ENCODE measurements at places on chromosomes 6 and 20. TPM values are rescaled to one million over a fixed set of nuclear protein-coding genes. Genes with fewer than 3 reads are reported as not detected.

GRCh38 chr6:11431455-11431937 is 106.1 kb upstream of the TMEM170B start:
- no peak for DNase-seq

- no peak for DNase-seq
These were observed 76.2 kb upstream of the FOXP4 start for GRCh38 chr6:41470029-41470330.

The IFNGR1 gene
- total RNA-seq, result 126 TPM

GRCh38 chr6:3517350-3517749 is 60.5 kb upstream of the SLC22A23 start:
- no peak for DNase-seq

The SLC17A1 gene
- not detected for total RNA-seq

DNA sequence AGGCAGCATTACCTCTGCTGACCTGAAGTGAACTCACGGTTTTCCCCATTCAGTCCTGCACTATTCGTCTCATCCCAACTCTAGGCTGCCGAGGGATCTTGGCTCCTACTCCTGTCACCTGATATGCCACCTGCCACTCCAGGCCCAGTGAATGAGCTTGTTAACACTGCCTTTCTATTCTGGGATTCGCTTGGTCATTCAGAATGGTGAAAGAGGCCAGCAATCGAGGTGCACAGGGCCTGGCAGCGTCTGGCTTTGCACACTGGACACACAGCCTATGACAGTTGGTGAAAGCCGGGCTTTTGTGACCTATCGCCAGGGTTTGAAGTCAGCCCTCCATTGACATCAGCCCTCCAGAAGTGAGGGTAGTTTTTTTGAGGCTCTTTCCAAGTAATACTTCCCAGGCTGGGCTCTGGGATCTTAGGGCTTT is 59.3 kb upstream of the MYL9 start:
- no peak for DNase-seq

DNA sequence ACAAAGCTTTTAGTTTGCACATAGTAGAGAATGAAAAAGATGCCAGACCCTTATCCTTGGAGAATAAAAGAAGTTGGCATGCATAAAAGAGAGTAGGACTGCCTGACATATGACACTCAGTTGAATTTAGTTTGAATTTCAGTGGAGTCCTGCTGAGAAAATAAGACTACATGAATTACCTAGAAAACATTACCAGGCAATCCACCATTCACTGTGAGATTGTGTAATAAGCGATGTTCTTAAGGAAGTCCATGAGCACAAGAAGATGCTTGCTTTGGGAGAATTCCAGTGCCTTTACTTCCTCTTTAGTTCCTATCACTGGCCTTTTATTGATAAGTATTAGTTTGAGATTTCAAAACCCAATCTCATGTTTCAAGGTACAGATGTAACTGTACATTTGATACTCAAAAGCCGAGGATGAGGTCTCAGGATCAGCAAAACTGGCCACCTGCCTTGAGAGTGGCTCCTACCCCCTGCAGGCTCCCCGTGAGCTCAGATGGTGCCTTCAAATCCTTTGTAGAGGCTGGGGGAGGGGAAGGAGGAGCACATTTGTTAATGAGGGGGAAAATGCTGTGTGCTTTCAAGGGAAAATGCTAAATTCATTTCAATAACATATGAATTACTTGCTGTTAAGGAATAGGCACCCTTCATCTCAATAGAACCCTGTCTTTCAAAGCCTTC is 11.2 kb upstream of the UNC93A start:
- DNase-seq, result no peak

GRCh38 chr6:2433711-2434110 is 188.3 kb upstream of the GMDS start:
- DNase-seq, result no peak

- no peak for DNase-seq
These were observed 43.7 kb downstream of the TBC1D7 start for GRCh38 chr6:13284646-13285045.

The LIME1 gene
- 16.7 TPM for total RNA-seq

The SPATS1 gene
- not detected for total RNA-seq

The SDCBP2 gene
- 5.0 TPM for total RNA-seq

DNA sequence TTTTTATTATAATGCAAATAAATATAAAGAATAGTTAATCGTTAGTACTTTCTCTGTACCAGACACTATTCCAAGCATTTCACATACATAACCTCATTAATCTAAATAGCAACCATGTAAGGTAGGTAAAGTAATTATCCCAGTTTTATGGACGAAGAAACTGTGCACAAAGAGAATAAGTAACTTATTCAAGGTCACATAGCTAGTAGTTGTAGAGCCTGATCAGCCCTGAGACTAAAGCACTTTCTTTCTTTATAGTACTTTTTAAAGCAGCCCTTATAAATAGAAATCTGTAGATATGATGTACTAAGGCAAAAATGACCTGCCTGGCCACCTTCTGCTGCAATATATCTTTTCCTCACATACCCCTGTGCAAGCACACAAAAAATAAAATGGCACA is 104.8 kb downstream of the MYO6 start:
- DNase-seq, result no peak

DNA sequence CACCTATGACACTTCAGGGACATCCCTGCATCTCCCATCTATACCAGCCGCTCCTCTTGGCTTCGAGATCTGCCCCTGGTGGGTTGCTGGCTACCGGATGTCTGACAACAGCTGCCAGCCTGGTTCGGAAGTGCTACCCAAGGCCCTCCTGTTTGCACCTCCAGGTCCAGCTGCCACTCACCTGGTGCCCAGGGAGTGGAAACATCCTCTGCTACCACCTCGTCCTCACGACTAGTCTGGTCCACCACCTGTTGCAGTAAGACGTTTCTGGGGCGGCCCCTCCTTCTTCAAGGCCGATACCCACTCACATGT is 8.3 kb upstream of the PCMTD2 start:
- DNase-seq, result peak; percentile 25

DNA sequence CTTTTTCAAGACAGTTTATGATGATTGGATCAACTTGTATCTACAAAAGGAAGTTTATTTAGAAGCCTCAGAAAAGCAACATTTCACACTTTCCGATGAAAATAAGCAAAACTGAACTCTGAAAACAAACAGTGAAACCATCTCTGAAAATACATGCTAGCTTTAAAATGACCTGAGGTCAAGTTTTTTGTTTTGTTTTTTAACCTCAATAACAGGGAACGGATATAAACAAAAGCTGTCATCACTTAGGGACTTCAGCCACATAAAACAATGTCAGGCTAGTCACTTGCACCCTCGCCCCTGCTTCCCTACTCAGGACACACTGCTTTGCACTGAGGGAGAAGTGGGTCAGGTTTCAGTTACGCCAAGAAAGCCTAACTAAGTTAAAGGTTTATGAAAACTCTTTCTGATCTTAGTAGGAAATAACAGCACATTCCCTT is 11.6 kb downstream of the BACH2 start:
- DNase-seq, result no peak

DNA sequence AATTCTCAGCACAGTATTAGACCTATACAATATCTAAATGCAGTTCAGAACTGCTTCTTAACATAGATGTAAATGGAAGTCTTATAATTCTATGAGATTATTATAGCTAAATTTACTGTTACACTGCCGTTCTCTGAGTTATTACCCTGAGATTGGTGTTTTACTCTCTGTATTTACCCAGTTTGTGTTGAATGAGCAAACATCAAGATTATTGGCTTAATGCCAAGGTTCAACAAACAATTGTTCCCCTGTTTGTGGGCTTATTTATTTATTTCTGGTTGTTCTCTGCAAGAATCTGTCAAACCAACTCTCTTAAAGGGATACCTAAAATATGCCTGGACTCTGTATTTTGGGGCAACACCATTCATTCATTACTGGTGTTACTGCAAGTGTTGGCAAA is 5.2 kb upstream of the STMND1 start:
- no peak for DNase-seq

GRCh38 chr20:17610566-17611289 is 40.9 kb downstream of the DSTN start:
- DNase-seq, result peak; percentile 61

The EGFL8 gene
- 19.6 TPM for total RNA-seq

DNA sequence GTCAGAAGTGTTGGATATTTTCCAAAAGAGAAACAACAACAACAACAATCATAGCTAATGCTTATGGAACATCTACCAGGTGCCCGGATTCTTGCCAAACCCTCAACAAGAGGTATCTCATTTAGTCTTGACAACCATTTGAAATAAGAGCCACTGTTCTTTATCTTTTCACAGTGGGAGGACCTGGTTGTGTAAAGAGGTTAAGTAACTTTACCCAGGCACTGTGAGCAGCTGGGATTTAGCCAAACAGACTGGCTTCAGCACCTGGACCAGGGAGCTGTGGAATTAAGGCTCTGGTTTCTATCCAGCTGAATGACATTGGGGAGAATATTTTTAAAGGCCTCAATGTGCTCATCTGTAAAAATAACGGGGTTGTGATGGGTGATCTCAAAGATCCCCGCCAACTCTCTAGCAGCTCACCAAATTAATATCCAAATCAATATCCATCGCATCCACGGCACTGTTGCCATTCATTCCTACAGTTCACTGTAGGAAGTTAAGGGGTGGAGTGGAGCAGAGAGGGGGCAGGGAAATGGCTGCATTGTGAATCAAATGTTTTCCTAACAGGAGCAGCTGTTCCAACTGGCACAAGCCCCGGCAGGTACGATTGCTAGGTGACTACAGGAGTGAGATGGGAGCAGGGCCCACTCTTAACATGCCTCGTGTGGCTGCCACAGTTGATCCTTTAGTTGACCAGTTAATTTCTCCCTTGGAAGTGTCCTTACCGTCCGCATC is 61.8 kb downstream of the GCNT2 start:
- no peak for DNase-seq

The IMPG1 gene
- not detected for total RNA-seq

DNA sequence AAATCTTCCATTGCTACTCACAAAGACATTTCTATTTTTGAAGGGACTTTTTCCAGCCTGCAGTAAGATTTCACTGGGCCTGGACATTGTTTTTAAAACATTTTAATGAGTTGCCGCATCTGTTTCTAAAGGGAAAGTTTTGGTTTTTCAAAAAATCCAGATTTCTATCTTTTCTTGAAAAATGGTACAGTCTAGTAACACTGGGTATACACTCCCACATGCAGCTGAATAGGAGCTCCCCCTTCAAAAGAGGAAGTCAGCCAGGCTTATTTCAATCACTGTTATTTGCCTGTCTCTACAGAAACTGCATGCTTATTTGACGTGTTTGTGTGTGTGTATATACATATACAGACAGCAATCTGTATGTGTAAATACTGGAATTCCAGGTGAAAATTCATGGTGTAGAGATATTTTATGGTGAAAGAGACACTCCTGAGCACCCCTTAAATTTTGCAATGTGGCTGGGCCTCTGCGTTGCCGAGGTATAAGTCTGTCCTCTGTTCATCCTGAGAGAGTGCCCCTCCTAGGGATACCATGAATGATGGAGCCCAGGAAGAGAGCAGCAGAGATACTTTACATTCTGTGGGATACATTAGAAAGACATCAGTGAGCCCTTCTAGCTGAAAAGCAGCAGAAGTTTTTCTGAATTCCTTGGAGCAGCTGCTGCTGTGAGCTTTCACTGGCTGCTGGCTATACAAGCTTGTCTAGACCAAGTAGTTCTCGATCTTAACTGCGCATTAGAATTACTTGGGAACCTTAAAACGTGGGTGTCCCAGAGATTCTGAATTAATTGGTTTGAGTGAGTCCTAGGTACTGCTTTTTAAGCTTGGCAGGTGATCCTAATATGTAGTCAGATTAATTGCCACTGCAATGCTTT is 12.0 kb upstream of the ABRACL start:
- no peak for DNase-seq

The C20orf204 gene
- total RNA-seq, result 1.1 TPM

- DNase-seq, result no peak
These were observed 109.2 kb upstream of the TMEM170B start for GRCh38 chr6:11428371-11428770.

The TCP11 gene
- 0.32 TPM for total RNA-seq

DNA sequence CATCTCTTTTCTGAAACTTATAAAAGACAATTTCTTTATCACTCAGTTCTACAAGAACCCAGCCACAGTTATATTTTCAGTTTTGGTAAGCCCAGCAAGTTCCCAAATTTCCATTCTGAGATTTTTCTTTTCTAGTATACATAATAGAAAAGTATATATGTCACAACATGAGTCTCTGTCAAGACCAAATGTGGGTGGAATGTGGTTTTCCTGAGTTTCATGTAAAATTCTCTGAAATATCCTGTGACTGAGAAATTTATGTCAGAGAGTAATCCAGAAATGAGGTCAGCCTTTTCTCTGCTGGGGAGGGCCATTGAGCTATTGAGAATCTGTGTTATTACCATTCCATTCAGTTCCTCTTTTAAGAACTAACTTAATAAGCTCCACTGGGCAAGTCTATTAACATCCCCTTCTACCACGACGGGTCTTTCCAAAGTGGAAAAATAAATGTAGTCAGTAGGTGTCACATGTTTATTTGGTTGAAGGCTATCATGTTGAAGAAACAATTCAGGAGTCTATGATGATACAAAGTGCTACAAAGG is 100.7 kb upstream of the HMGN3 start:
- DNase-seq, result no peak

DNA sequence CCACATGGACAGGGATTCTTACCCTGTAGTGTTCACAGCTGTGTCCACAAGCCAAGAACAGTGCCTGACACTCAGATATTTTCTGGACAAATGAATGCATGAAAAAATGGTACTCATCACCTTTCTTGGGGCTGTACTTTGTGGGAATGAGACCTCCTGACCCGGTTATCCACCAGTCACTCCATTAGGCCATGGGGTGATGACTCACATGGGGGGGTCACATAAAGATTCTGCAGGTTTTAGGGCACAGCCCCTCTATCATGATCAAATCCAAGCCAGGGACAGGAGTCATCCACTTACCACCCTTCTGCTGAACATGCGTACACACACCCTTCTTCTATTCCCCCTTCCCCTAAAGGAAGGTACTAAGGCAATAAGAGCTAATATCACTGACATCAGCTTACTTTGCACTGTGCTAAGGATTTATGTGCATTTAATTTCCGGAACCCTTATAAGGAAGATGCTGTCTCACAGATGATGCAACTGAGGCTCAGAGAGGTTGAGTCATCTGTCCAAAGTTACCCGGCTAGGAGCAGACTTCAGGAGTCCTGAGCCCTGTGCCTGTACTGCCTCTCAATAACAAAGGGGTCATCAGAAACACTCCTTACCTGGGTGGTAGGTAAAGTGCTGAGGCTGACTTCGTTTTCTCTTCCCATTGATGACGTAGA is 107.8 kb downstream of the NFATC2 start:
- no peak for DNase-seq

GRCh38 chr20:43458422-43458924 is 777 bp downstream of the SRSF6 start:
- no peak for DNase-seq

DNA sequence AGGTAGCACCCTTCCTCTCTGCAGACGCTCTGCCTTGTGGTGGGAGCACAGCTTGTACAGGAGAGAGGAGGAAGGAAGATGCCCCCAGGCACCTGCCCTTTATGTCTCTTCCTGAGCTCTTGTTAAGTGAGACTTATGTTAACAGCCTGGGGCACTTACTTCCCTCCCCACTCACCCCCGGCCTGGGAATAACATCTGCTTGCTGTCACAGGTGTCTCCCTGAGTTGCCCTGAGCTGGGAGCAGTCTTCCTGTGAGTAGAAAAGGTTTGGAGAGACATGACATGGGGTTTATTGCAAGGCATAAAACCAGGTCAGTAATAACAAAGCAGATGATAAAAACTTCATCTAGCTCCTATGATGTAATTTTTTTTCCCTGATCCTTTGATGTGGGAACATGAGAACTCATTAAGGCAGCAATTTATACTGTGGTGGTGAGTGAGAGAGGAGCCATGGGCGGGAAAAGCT is 1.9 kb downstream of the SSTR4 start:
- no peak for DNase-seq

Measured in breast epithelium (tissue), 4 donors.